ENCODE measurements at places on chromosomes 5 and 9. TPM values are rescaled to one million over a fixed set of nuclear protein-coding genes. Genes with fewer than 3 reads are reported as not detected.

GRCh38 chr5:54309276-54309675, 1.1 kb downstream of the ARL15 start:
- no peak for DNase-seq

GRCh38 chr5:144742361-144742760, 571.7 kb downstream of the KCTD16 start:
- DNase-seq = no peak

GRCh38 chr5:51652980-51653379, 269.7 kb downstream of the ISL1 start:
- peak; percentile 54 for DNase-seq

GRCh38 chr9:95008151-95008771, 281.8 kb downstream of the AOPEP start:
- DNase-seq = peak; percentile 83

DNA sequence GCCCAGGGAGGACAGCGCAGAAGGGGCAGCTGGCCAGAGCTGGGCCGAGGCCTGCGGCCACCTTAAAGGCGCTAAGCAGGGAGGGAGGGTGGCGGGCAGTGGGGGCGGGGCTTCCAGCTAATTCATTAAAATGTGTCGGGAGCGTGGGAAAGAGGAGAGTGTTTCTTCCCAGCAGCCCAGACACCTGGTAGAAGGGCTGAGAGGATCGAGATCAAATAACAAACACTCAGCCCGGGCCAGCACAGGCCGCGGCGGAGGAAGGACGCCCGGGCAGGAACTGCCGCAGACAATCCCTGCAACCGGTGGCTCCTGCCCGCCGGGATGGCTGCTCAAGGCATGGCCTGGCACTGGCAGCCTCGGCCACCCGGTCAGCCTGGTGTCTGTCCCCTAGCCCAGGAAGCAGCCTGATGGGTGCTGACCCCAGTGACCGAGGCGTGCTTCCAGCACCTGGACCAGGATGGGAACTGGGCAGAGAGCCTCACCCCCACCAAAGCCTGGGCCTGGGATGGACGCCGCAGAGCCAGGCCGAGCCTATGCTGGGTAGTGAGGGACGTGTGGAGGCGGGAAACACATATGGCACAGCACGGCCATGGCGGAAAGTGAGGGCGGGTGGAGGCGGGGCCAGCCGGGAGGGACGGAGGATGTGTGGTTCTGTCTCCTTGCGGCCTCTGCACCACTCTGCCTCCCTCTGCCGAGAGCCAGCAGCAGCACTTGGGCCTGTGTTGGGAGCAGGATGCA, 3.2 kb upstream of the NRARP start:
- DNase-seq = no peak

DNA sequence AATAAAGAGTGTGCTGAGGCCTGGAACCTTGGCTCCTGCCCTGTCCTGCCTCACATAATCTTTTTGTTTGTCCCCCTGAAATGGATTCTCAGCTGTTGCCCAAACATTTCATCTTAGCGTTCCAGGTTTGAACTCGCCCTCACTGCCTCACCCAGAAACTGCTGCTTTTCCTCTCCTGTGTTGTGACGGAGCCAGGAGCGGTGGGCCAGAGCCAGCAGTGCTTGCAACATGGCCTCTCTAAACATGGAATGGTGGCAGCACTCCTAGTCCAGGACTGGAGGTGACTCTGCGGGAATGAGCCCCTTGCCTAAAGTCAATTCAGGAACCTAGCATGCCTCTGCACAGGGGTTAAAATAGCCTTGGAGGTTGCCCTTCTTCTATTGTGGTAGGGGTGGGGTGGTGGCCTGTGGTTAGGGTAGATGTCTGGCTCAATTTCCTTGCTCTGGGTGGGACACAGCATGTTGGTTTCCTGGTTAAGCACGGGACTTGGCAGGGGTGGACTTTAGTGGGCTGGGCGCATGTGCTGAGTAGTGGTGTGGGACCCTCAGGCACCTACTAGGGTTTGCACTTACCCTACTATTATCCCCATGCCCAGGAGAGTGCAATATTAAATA, 101.6 kb downstream of the SLC25A46 start:
- DNase-seq = no peak

- DNase-seq = no peak
Measured at GRCh38 chr9:104286799-104287198, 192.7 kb downstream of the SMC2 start.

- no peak for DNase-seq
Measured at GRCh38 chr5:141322261-141322660, 1.7 kb upstream of the TAF7 start.

GRCh38 chr5:43065387-43065947, 25.3 kb upstream of the ANXA2R start:
- DNase-seq = no peak

DNA sequence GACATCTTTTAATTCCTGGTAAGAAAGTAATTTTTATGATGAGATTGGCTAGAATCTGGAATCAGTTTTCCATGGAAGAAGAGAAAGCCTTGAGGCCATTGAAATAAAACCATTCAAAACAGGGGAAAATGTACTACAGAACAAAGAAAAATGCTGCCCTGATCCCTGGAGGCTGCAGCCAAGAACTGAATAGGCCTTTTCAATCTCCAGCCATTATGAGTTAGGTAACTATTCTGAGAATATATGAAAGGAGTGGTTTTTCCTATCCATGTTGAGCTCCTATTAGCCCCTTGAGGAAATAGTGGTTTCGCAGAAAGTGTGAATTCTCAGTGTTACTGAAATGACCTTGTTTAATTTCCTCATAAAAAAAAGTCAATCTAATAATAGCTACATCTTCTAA, 408.5 kb upstream of the GRAMD2B start:
- DNase-seq = no peak

GRCh38 chr9:88990729-88991065, 571 bp upstream of the S1PR3 start:
- no peak for DNase-seq

DNA sequence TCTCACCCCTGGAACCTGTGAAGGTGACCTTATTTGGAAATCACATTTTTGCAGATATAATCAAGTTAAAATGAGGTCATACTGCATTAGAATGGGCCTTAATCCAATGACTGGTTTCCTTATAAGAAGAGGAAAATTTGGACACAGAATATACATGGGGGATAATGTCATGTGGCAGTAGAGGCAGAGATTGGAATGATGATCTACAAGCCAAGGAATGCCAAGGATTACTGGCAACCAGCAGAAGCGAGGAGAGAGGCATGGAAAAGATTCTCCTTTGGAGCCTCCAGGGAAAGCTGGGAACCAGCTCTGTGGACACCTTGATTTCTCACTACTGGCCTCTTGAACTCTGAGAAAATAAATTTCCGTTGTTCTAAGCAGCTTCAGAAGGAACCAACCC, 20.2 kb upstream of the CEP78 start:
- DNase-seq = no peak

GRCh38 chr5:67474597-67475238, 278.1 kb upstream of the CD180 start:
- no peak for DNase-seq

DNA sequence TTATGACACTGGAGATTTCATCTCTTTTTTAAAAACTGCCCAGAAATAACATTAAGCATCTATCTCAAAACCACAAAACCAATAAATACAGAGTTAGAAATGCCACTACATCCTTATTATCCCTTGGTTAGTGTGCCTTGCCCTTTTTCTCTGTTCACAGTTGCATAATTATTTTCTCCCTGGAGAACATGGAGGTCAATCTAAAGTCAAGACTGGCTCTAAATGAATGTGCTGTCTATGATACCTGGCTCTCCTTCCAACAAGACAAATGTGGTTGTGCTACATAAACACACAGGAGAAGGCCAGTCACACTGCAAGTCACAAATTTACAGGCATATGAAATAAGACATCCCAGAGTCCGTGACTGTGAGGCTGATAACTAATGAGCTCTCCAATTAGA, 2.8 kb downstream of the FBN2 start:
- DNase-seq = no peak

- DNase-seq = no peak
Measured at GRCh38 chr9:128636556-128637530, 19.8 kb downstream of the DYNC2I2 start.

The CTXN3 gene
- not detected for total RNA-seq

The PRUNE2 gene
- total RNA-seq = not detected

The SV2C gene
- total RNA-seq = not detected

The LCP2 gene
- not detected for total RNA-seq

The GFI1B gene
- total RNA-seq = not detected

The SSBP2 gene
- total RNA-seq = 1.2 TPM

The IFNB1 gene
- total RNA-seq = not detected
